Epithelial cell of prostate (primary cell): ENCODE measurements at places on chromosomes 1 and 21.

- no peak for DNase-seq
Observed at GRCh38 chr1:16644193-16644481, 22.6 kb downstream of the RNU1-3 start.

DNA sequence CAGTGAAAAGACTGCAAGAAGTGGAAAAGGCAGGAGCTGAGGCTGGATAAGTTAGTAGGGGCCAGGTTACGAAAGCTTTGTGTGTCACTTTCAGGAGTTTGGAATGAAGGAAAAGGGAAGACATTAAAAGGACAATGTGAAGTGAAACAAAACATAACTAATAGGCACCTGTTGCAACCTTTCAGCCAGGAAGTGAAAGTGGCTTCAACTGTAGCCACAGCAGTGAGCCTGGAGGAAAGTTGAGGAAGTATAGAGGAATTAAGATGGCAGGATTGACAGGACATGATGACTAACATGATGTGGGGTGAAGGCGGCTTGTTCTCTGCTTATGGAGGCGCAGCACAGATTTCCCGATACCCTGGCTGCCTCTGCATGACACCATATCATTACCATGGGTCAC, 68.9 kb downstream of the C4BPA start:
- no peak for DNase-seq

- no peak for DNase-seq
Observed at GRCh38 chr1:70909262-70909822, 138.3 kb downstream of the PTGER3 start.

GRCh38 chr1:40032240-40032891, 8.2 kb upstream of the CAP1 start:
- DNase-seq, result no peak

GRCh38 chr1:159152031-159152430, 19.4 kb upstream of the CADM3 start:
- no peak for DNase-seq

DNA sequence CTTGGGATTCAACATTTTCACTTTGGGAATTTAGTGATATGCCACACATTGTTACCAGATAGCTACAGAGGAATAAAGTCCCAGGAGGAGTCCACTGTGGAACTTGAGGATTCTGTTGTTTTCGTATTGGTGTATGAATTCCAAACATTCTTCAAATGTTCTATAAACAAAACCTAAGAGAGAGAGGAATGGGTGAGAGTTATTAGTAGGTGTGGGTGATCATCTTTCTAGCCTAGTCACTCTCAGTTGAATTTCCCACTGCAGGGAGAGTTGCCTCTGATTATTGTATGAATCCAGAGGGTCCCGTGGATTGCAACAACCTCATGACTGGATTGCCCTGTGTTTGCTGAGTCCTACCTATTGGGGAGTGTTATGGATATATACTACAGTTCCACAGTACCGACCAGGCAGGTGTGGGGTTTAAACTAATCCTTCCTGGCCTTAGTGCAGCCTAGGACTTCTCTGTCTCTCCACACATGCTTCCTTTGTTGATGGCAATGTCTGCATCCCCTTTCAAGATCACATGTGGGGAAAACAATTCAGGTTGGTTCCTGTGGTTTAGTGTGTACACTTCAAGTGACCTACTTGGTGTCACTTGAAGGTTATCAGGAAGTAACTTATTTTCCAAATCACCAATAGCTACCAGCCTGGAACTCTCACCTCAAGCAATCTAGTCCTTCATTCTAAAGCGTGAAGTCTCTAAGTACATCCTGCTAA, 91.8 kb downstream of the ADCY10 start:
- DNase-seq, result no peak

GRCh38 chr1:178451529-178451928, 45.2 kb downstream of the CLEC20A start:
- DNase-seq, result no peak

DNA sequence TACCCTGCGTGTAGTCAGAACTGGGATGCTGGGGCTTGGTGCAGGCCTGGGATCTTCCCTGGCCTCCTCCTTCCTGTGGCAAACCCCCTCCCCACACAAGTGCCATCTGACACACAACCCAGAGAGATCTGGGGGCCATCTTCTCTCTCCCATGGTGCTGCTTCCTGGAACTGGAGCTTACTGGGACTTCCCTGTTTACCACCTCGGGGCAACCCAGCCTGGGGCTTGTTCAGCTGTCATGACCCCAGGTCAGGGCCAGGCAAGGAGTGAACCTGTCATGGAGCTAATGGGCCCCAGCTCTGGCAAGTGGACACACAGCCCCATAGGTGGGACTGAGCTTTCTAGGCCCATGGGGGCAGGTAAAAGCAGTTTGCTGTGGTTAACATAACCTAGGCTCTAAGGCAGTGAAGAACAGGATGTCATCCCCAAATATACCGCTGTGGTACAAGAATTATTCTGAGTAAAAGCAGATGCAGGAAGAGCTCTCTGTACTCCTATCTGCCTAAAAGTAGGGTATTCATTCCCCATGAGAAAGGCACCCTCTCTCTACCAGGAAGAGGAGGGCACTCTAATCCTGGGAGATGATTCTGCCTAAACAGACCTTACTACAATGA, 2.4 kb downstream of the TRIM11 start:
- no peak for DNase-seq

GRCh38 chr1:236024641-236025040, 40.2 kb downstream of the NID1 start:
- DNase-seq, result no peak

- DNase-seq, result no peak
Observed at GRCh38 chr1:233459470-233459945, 132.0 kb downstream of the MAP3K21 start.

DNA sequence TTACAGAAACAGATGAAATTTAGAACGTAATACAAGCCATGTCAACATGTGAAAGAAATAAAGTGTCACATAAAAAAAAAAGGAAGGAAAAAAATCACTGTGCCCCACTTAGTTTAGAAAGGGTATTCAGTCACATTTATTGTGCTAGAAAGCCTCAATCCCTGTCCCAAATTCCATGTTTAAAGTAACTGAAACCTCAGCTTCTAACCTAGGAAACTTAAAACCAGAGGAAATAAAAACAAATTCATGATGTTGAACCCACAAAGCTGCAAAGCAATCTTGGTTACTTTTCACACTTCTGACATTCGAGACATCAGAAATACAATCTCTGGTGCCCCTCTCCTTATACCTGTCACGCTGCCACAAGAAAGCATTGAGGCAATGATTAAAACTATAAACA, 101.8 kb downstream of the NBPF12 start:
- no peak for DNase-seq

- no peak for DNase-seq
Observed at GRCh38 chr1:184405801-184406142, 18.9 kb downstream of the C1orf21 start.

GRCh38 chr1:16165548-16165947, 9.7 kb upstream of the EPHA2 start:
- no peak for DNase-seq

- DNase-seq, result no peak
Observed at GRCh38 chr1:201561195-201561564, 22.3 kb downstream of the NAV1 start.

DNA sequence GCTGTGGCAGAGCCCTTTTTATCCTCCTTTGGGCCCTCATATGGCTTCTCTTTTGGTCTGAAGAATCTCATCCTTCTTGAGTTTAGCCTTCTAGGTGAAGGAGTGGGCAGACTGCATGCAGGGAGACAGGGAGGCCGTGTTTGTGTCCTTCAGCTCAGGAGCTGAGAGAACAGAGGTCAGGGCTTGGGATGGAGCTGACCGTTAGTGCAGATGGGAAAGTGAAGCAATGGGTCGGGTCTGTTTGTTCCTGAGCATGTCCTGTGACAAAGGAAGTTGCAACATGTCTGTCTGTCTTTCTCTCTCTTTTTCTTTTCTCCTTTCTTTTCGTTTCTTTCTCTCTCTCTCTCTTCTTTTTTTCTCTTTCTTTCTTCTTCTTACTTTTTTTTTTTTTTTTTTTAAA, 14.9 kb downstream of the MAPKAPK2 start:
- DNase-seq, result no peak

DNA sequence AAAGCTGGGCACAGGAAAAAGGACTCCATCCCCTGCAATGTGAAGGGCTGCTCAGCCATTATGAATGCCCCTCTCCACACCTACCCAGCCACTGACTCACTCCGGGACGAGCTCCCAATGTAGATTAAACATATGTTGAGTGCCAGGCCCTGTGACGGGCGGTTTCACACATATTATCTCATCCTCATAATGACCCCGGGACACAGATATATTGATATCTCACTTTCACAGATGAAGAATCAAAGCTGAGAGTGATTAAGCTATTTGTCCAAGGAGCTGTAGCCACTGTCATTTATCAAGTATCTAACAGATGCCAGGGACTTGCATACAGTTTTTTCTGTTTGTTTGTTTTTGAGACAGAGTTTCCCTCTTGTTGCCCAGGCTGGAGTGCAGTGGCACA, 35.0 kb upstream of the SLC30A1 start:
- no peak for DNase-seq

- DNase-seq, result no peak
Observed at GRCh38 chr21:32529679-32530078, 55.6 kb downstream of the TCP10L start.

- peak; percentile 22 for DNase-seq
Observed at GRCh38 chr1:32247983-32248889, 1.2 kb downstream of the FAM167B start.

DNA sequence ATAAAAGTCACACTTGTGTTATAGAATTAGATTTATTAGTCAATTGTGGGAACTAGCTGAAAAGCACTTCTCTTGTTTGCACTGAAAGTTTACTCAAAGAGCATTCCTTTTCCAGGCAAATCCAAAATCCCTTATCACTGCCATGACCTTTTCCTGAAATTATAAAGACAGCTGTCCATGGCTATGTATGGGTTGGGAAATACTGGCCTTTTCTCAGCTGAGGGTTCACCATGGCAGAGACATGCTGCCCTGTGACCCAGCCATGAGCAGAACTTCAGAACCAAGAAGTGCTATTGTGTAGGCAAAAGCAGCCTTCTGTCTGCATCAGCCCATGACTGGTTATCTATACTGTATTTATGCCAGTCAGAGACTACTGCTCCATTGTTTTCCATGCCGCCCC, 9.8 kb upstream of the EDEM3 start:
- DNase-seq, result no peak

- DNase-seq, result no peak
Observed at GRCh38 chr21:15986277-15986676, 256.5 kb downstream of the USP25 start.

GRCh38 chr21:33300701-33301631, 23.8 kb upstream of the IFNAR1 start:
- no peak for DNase-seq

- DNase-seq, result no peak
Observed at GRCh38 chr1:6683434-6683833, 18.2 kb downstream of the DNAJC11 start.

DNA sequence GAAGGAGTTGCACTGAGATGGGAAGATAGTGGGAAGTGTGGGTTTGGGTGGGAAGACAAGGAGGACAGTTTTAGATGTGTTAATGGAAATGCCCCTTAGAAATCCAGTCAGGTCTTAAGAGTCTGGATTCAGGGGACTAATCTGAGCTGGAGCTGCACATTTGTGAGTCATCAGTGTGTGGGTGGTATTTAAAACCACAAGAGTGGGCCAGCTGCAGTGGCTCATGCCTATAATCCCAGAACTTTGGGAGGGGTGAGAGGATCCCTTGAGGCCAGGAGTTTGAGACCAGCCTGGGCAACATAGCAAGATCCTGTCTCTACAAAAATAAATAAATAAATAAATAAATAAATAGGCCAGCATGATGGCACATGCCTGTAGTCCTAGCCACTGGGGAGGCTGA, 40.9 kb upstream of the SLC6A9 start:
- DNase-seq, result no peak

DNA sequence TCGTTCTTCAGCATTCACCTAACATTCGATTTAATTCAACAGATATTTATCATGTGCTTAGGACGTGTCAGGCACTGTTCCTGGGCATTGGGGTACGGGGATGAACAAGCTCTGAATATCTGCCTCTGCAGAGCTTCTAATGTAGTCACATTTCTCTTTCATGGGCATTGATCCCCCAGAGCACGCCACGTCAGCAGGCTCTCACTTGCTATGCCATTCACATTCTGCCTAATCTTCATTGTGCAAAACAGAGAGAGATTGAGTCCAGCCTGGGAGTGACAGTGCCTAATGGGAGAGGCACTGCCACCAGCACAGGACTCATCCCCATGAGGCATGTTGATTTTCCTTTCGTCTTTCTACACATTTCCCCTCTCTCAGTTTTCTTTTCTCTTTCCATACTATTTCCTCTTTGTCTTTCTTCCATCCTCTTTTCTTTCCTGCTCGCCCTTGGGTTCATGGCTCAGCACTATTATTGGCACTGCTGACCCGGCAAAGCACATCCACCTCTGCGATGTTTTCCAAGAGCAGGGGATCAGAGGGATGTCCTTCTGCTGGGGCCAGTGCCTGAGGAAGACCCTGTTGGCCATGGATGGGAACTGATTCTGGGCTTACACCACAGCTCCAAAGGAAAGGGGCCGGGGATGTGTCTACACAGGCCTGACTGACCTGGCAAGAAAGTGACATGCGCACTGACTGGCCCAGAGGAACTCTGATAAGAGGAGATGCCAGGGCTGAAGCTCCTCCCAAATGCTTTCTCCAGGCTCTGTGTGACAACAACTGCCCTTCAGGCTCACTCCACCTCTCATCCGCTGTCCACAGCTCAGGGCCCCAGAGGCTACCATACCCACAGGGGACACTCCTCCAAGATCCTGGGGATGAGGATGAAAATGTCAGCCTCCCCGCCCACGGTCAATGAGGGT, 195.9 kb downstream of the TOMM20 start:
- no peak for DNase-seq

DNA sequence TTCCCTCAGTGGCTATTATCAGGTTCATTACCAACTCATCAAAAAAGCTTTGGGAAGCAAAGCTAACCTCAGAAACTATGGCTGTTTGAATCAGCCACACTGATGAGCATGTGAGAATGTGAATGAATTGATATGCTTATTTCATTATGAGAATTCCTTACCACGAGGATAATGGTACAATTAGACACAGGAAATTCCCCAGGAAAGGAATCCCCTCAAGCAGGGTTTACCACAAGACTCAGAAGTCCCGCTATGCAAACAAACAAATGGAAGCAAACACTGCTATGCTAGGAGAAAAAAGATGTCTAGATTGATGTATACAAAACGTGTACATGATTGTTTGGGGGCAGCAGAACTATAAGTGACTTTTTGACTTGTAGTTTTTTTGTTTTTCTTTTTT, 205.0 kb downstream of the HMCN1 start:
- DNase-seq, result no peak

- no peak for DNase-seq
Observed at GRCh38 chr1:2432441-2432844, 20.1 kb upstream of the PEX10 start.

- DNase-seq, result no peak
Observed at GRCh38 chr1:231807541-231807940, 181.0 kb downstream of the DISC1 start.
